T-helper 1 cell (primary cell): ENCODE measurements at places on chromosomes 4 and X.

GRCh38 chr4:145635630-145636029, 16.4 kb downstream of the MMAA start:
- DNase-seq: no peak

DNA sequence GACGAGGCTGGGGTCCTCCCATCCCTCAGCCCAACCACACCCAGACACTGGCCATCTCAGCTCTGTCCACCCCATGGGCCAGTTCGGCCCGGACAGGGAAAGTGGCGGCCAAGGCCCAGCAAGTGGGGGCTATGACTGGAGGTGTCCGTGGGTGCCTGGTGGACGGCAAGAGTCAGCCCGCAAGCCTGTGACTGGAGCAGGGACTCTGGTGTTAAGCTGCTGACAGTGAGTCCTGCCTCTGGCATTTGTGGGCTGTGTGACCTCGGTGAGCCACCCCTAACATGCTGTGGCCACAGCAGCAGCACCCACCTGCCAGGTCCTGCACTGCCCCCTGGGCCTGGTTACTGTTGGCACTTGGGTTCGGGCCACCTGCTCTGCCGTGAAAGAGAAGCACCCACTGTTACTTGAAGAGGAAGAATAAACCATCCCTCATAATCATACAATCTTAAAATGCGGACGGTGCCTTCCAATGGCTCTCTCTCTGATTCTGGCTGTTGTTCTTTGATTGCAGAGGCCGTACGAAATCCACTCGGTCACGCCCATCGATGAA, 252.0 kb downstream of the EVC2 start:
- DNase-seq: no peak

GRCh38 chr4:188254211-188254610, 115.0 kb downstream of the TRIML1 start:
- DNase-seq: no peak

- DNase-seq: no peak
Observed at GRCh38 chrX:109872021-109872732, 130.7 kb upstream of the TMEM164 start.

- DNase-seq: no peak
Observed at GRCh38 chr4:37816006-37816405, 10.5 kb upstream of the PGM2 start.

DNA sequence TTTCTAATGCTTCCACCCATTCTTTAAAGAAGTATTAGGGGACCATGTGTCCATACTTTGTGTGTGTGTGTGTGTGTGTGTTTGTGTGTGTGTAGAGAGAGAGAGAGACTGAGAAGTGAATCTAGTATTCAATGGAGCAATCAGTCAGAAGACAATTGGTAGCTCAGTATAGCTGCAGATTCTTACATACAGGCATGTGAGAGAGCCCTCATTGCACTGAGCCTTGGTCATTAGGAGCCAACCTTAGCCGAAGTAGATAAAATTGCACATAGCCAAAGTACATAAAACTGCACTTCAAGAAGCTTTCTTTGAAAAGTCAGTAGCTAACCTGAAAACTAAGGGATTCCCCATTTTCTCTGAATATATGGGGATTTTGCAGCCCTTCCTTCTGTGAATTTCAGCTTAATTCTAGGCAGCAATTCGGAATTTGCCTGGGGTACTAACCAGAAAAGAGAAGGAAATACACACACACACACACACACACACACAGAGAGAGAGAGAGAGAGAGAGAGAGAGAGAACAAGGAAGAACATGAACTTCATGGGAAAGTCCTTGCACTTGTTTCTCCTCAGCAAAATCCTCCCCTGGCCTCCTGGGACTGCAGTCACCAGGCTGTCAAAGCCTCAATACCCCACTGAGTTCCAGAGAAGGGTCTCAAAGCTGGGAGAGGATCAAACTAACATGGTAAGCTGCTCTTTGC, 1.7 kb upstream of the PRDM8 start:
- no peak for DNase-seq

DNA sequence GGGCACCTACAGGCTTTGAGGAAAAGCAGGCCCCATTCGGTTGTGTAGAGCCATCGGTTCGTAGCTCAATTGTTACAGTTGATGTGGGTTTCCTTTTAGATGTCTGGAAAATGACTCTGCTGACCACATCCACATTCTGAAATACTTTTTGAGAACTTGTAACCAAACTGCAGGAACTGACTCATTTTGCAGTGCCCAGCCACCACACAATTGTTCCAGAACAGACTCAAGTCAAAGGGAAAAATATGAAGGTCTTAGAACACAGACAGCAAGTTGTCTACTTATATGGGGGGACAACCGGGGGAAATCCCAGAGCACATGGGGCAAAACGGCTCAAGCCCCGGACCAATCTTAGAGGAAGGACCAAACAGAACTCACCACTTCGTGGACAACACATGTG, 557.6 kb upstream of the DIPK2B start:
- no peak for DNase-seq

DNA sequence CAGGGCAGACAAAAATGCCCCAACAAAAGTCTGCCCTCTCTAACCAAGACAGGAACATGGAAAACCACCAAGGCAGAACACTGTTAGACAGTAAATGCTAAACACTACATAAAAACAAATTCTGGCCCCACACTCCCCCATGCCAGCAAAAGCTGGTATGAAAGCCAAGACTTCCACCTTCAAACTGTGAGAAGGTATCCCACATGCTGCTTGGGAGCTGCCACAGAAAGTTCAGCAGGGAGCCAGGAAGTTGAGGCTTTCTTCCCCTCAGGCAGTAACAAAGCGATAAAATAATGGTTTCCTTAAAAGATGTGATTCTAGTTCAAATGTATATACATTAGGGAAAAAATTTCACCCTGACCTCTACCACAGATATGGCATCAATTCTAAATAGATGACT, 770.4 kb upstream of the NDST4 start:
- DNase-seq: no peak

GRCh38 chr4:151048913-151049312, 33.8 kb upstream of the LRBA start:
- no peak for DNase-seq

DNA sequence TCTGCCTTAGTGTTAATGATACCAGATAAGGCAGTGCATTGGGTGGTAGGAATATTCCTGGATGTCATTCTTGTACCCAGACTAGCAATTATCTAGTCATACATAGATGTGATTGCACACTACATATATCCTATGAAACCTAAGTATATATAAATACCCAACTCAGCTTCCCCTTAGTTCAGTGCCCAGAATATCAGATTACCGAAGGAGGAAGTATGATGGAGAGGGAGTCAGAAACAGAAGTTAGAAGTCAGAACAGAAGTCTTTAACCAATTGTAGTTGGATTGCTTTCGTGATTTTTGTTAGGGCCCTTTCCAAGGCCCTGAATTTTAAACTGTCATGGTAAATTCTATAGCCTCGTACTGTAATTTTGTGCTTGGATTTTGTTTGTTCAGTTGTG, 42.9 kb downstream of the MOB1B start:
- DNase-seq: no peak

DNA sequence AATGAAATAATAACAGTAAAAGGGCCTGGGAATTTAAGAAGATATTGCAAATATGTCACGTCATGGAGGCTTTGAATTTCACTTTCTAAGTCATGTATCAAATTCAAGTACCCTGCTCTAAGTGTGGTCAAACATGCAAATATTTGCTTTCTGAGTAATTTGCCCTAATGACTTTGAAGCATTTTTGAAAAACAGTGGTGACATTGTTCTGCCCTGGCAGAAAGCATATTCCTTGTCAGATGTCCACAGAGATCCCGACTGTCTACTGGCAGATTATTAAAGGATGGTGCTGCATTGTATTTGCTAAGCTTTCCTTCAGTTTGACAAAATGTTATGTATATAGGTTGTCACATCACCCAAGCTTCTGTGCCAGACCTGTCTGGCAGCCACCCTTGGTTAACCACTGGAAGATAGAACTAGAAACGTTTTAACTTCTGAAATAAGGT, 92.5 kb downstream of the ANK2 start:
- no peak for DNase-seq

- DNase-seq: no peak
Observed at GRCh38 chr4:54268151-54268550, 39.1 kb downstream of the PDGFRA start.

DNA sequence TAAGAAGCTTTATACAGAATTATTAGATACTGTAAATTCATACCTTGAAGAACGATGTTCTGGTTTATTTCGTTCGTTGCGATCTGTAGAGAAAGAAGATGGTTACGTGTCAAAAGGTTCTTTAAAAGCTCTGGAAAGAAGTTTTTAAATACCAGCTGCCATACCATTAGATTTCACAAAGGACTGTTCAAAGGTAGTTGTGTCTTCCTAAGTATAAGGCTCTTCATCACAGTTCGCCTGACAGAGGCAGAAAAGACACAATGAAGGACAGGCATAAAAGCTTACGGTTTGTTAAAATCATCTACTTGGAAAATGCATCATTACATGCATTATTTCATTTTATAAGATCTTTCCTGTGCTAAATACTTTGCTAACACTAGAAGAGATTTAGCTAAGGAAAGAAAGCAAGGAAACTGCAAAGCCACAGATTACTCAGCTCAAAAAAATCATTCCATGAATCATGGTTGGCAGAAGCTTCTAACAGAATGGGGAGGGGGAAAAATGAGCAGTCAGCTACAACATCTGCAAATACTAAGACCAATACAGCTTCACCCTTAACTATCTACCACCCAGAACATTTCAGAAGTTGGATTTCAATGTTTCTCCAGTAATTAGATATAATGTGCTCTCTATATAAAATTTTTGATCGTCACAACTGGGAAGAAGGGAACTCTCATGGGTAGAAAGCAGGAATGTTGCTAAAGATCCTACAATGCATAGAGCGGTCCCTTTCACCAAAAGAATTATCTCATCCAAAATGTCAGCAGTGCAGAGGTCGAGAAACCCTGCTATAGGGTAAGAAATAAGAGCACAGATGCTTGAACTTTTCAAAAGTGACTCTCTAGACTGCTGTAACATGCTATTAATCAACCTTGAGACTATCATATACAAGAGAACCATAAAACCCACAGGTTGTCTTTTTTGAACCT, 50.7 kb upstream of the PRSS48 start:
- no peak for DNase-seq

DNA sequence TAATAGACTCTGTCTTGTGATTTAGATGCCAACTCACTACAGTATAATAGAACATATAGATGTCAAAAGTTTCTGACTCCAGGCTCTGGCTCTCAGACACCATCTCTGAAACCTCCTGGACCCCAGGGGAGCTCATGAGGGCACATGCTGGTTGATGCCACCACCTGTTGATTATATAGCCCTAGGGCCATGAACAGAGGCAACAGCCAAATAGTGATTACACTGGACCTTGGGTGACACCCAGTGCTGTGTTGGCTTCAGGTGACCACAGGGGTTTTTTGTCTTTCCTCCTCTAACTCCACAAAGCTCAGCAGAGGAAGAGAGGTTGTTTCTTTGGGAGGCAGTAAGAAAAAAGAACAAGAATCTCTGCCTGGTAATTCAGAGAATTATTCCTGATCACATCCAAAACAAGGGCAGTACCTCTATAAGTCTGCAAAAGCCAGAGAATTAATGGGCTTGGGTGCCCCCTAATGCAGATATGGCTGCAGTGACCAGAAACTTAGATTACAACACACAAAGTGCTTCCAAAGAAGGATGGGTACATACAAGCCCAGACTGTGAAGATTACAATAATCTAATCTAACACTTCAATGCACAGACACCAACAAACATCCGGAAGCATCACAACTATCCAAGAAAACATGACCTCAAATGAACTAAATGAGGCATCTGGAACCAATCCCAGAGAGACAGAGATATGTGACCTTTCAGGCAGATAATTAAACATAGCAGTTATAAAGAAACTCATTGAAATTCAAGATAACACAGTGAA, 1920.6 kb downstream of the ARAP2 start:
- DNase-seq: no peak

GRCh38 chr4:179447308-179447707, 2005.1 kb upstream of the AGA start:
- DNase-seq: no peak

DNA sequence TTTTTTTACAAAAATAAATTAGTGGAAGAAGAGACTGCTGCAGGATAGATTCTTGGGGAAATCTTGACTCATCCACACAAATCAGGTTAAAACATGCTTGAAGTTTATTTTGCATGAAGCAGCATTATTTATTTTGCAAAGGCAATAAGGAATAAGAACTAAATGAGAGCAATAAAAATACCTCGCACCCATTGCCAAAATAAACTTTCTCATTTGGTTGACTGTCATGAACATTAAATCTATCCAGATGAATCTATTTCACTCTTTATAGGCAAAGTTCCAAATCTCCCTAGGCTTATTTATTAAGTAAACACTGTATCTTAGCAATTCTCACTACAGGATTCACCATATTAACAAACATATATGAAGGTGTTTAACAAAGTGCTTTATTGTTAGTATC, 58.9 kb downstream of the HOPX start:
- DNase-seq: no peak

- no peak for DNase-seq
Observed at GRCh38 chrX:130974323-130974722, 71.3 kb upstream of the ENOX2 start.

DNA sequence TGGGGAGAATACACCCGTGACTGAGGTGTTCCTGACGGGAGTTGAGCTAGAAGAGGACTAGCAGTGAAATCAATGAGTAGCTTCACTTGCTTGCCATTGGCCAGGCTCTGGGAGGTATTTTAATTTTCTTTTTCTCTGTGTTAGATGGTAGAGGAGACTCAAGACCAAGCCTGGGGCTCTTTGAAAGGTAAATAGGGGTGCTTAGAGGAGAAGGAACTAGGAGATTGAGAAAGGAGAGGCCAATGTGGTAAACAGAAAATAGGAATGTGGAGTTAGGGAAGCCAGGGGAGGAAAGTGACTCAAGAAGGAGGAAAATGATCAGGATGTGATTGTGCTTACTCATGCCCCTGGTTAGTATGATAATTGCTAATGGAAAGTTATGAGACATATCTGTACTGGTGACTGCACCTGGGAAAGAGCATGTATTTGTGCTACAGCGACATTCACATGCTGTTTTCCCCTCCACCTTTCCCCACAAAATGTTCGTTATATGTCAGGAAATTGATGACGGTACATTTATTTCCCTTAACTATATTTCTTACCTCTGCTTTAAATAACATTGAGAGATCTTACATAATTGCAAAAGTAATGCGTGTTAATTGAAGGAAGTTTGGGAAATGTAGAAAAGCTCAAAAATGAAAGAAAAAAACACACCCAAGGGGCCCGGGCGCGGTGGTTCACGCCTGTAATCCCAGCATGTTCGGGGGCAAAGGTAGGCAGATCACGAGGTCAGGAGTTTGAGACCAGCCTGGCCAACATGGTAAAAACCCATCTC, 16.9 kb upstream of the LRBA start:
- DNase-seq: peak; percentile 55

DNA sequence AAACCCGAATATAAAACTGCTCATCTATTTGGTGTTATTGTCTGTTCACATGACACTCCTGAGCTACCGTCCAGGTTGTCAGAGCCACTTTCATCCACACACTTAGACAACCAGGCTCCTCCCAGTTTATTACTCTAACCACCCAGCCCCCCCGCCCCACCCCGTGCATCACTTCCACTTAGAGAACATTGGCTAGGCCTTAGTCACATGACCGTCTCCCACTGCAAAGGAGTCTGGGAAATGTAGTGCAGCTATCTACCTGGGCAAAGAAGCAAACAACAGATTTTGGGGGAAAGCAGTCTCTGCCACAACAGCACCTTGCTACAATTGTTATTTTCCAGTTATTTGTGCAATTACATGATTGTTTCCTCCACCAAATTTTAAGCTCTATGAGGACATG, 57.6 kb upstream of the RBPJ start:
- DNase-seq: no peak
